ENCODE measurements at places on chromosomes 4 and X. TPM values are rescaled to one million over a fixed set of nuclear protein-coding genes. Genes with fewer than 3 reads are reported as not detected.
A peak's percentile ranks its signal among the peaks of the same experiment; 100 is the strongest.

DNA sequence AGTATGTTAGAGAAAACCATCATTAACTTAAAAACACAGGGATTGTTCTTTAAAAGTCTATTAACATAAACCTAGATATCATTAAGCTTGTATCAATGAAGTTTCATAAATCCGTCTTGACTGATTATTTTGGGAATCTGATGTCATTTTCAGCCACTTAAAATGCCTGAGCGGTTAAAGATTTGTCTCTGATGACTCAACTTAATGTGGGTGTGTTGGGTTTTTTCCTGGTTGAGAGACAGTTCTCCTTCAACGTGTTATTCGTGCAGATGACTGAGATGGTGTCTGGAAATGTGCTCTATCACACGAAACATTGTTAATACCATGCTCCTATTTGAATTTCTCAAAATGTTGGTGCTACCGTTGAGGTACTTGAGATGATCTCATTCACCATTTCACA, 227.3 kb upstream of the TENM3 start:
- DNase-seq, result no peak

GRCh38 chr4:139454111-139455045, at the start of gene RAB33B:
Gene RAB33B (plus strand): TSS chr4:139454121. CDS start chr4:139454196, 75 bp downstream.
- DNase-seq, result peak; percentile 4

DNA sequence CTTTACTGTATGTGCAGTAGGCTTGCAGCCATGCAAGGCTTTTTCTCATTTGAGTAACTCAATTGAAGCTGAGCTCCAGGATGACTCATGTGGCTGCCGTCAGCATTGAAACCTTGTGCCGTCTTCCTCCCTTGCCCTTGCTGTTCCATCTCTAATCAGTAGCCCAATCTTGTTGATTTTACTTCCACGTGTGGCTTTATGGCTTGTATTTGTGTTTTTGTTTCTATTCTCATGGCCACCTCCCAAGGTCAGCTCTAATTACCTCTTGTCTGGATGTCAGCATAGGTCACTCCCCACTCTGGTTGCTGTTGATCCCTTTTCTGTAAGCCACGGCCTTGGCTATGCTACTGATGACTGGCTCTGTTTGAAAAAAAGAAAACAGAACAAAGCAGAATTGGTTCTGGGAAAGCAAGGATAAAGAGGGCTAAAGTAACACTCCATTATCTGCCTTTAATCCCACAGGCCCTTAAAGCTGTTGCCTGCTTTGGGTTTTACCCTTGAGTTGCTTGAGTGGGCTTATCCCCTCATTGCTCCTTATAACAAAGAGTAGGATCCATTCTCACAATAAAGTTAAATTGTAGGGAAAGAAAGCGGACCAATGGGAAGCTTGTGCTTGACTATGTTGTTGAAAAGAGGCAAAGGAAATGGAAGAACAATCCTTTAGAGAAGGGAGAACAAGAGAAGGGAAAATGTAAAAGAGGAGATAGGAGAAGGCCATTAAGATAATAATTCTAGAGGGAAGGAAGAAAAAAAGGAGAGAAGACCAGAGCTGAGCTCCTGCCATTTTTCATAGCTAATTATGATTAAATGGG, 173.9 kb upstream of the PGRMC2 start:
- DNase-seq, result no peak

GRCh38 chr4:76210452-76210851, 3.2 kb downstream of the SCARB2 start:
- no peak for DNase-seq

Gene FAM47E
- polyA plus RNA-seq, result 6.1 TPM

DNA sequence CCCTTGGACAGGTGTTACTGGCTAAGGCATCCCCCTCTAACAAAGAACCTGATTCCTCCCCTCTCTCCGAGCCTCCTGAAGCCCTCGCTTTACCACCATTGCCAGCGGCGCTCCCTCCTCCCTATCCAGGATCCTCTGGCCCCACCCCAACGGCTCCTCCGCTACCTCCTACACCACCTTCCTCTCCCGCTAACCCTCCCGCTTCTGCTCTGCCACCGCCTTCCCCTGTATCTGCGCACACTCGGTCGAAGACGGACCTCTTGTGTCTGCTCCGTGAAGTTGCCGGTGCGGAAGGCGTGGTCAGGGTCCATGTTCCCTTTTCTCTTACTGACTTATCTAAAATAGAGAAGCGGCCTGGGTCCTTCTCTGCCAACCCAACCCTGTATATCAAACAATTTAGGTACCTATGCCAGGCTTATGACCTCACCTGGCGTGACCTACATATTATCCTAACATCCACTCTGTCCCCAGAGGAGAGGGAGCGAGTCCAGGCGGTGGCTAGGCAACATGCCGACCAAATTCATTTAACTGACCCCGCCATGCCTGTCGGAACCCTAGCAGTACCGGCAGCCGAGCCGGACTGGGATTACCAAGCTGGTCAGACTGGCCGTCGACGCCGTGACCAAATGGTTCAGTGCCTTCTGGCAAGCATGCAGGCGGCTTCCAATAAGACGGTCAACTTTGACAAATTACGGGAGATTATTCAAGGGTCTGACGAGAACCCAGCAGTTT, 958.9 kb downstream of the RPA4 start:
- no peak for DNase-seq

DNA sequence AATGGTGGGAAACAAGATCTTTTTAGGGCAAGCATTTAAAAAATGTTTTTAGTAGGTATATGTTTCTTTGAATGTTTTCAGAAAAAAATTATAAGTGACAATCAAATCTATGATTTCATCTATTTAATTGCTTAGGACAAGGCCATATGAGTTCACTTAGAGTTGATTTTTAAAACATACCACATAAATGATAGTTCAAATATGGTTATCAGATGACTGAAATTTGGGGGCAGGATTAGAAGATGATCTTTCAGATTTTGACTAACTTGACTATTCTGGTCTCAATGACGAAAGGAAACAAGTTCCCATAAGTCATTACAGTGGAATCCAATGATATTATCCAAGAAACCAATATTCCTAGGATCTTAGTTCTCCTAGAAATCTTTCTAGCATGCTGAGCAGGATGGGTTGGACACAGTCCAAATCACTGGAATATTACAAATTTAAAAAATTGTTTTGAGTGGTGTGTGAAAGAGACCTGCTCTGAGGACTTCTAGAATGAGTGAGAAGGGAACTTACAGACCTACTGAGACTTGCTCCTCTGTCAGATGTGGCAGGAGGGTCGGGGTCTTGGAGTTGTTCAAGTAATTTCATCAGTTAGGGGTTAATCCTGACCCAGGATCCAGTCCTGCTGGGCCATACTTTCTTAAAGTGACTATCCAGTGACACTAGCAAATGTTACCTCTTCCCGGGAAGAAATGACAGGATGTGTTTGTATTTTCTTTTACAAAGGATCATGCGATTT, 20.0 kb downstream of the RHOH start:
- DNase-seq, result no peak

- DNase-seq, result no peak
These were observed 59.6 kb downstream of the USP9X start for GRCh38 chrX:41144873-41145272.

DNA sequence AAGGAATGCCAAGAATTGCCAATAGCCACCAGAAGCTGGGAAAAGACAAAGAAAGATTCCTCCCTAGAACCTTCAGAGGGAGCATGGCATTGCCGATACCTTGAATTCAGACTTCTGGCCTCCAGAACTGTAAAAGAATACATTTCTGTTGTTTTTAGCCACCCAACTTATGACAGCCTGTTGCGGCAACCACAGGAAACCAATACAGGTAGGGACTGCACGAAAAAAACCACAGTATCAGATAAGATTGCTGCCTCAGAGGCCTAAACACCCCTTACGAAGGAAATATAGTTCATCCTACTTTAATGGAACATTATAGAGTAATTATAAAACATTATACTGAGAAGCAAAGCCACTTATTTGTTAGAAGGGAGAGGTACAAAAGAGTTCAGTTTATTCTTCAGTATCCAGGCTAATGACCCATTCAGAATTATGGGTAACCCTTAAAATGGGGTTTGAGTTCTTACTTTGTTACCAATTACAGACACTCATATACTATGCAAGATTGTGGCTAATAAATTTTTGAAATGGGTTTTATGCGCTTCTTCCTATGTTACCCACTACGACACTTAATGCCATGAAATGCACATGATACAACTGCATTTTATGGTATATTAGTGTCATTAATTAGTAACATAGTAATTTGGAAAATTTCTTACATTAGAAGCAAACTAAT, 37.4 kb upstream of the SMIM10L2A start:
- DNase-seq, result no peak

Gene UGT2B17
- not detected for polyA plus RNA-seq

Gene L1CAM
- 46.4 TPM for polyA plus RNA-seq

GRCh38 chr4:150962245-150962644, 52.8 kb downstream of the LRBA start:
- DNase-seq, result no peak

Measured in right renal pelvis (tissue), 4 donors.